ELR (cell line): ENCODE measurements at places on chromosomes 6 and 20.

GRCh38 chr20:59718751-59719150 lies 114.4 kb downstream of the PHACTR3 start:
- no peak for DNase-seq

- DNase-seq, result no peak
Observed at GRCh38 chr20:34410336-34410735, 47.3 kb downstream of the ITCH start.

DNA sequence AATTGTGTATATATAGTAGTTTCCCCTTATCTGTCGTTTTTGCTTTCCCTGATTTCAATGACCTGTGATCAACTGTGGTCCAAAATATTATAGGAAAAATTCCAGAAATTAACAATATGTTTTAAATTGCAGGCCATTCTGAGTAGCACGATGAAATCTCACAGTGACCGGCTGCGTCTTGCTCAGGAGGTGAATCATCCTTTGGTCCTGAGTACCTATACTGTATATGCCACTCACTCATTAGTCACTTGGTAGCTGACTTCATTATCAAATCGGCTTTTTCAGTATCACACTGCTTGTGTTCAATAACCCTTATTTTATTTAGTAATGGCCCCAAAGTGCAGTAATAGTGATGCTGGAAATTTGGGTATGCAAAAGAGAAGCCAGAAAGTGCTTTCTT lies 728.3 kb upstream of the EYS start:
- DNase-seq, result peak; percentile 6

DNA sequence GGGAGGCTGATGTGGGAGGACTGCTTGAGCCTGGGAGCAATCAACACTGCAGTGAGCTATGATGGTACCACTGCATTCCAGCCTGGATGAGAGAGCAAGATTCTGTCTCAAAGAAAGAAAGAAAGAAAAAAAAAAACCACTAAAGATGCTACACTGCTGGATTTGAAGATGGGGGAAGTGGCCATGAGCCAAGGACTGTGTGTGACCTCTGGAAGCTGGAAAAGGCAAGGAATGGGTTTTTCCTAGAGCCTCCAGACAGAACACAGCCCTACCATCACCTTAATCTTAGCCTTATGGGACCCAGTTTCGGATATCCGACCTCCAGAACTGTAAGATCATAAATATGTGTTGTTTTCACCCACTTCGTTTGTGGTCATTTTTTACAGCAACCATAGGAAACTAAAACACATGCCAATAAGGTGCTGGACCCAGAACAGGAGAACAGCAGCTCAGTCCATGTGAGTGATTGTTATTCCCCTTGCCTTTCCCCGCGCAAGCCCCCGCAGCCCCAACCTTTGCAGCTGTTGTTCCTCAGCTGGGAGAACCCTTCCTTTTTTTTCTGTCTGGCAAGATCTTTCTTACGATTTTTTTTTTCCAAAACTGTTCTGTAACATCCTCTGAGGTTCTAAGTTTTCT lies 11.1 kb upstream of the VAPB start:
- DNase-seq, result no peak

- DNase-seq, result peak; percentile 75
Observed at GRCh38 chr20:63580796-63581461, 6.9 kb upstream of the HELZ2 start.

- peak; percentile 64 for DNase-seq
Observed at GRCh38 chr6:126170978-126171382, 168.9 kb upstream of the CENPW start.

- no peak for DNase-seq
Observed at GRCh38 chr6:22826961-22827360, 257.6 kb downstream of the HDGFL1 start.

DNA sequence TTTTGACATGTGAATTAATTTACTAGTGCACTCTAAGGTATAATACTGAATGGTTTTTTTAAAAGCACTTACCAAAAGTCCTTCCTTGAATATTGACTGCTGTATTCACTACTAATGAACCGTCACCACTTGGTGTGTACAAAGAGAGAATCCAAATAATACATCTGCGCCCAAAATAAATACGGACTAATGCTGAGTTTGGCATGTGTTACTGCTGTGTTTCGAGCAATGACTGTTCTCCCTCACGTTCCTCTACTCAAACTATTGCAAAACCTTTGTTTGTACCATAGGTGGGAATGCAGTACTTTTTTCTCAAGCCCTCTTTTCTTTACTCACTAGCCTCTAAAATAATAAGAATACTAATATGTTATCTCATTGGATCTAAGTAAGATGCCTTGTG lies 305.5 kb downstream of the QKI start:
- DNase-seq, result no peak

DNA sequence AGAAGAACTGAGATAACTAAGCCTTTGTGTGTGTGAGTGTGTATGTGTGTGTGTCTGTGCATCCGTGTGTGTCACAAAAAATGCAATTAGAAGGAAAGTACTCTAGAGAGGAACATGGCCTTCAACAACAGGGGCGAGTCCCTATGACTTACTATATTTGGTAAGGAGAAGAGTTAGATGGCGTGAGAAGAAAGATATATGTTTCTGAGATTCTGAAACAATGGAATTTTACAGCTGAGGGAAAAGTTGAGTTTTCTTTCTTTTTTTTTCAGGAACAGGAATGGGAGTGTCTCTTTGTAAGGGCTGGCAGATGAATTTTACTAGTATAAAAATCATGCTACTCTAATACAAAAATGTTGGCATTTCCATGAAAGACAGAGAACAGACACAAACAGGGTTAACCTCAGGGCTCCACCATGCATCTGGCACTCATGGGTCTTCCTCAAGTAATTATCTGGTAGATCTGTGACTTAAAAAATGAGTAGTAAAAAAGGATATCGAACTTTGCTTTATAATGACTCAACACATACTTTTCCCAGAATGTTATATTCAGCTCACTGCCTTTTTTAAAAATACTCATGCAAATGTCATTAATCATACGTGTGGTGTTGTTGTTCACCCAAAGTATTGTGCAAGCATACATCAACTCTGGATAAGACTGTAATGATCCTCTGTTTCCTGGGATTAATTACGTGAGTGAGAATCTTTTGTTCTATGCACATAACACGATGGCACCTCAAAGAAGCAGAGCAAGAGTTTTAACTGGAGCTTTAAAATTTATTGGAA lies 12.8 kb upstream of the SASH1 start:
- peak; percentile 91 for DNase-seq

DNA sequence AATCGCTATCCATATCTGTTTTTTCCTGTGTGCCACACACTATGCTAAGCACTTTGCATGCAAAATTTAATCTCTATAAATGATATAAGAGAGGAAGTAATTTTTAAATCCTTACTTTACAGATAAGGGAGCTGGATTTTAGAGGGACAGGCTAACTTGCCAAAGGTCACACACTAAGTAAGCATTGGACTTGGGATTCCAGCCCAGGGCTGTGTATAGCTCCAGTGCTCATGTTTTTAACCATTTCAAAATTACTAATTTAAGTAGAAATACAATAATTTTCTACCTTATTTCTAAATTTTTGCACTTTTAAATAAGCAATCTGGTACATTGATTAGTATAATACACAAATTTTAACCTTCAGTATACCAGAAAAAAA lies 144.6 kb downstream of the UST start:
- no peak for DNase-seq

DNA sequence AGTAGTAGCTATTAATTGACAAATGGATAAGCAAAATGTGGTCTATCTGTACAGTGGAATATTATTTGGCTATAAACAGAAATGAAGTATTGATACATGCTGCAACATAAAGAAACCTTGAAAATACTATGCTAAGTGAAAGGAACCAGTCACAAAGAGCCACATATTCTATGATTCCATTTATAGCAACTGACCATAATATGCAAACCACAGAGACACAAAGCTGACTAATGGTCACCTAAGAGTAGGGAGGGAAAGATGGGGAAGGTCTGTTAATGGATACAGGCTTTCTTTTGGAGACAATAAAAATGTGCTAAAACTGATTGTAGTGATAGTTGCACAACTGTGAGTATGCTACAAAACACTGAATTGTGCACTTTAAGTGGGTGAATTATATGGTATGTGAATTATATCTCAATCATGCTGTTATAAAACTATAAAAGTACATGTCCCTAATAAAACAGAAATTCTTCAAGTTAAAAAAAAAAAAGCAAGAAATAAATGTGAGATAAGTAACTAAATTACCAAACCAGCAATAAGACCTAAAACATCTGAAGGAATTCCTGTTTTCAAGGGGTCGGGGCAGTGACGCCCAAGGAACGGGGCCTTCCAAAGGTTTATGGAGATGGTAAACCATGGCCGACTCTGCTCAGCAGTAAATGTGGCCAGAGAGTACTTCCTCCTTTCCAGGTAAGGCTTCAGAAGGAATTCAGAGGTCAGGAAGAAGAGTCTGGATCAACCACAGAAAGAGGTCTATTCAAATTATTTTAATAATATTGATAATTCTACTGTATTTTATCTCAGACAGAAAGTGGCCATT lies 75.4 kb downstream of the ARHGAP18 start:
- peak; percentile 38 for DNase-seq

DNA sequence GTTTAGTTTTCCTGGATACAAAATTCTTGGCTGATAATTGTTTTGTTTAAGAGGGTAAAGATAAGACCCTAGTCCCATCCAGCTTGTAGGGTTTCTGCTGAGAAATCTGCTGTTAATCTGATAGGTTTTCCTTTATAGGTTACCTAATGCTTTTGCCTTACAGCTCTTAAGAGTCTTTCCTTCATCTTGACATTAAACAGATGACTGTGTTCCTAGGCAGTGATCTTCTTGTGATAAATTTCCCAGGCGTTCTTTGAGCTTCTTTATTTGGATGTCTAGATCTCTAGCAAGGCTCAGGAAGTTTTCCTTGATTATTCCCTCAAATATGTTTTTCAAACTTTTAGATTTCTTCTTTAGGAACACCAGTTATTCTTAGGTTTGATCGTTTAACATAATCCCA lies 134.0 kb downstream of the MAP3K4 start:
- DNase-seq, result no peak

- DNase-seq, result peak; percentile 55
Observed at GRCh38 chr20:62723351-62723750, 14.7 kb downstream of the NTSR1 start.

DNA sequence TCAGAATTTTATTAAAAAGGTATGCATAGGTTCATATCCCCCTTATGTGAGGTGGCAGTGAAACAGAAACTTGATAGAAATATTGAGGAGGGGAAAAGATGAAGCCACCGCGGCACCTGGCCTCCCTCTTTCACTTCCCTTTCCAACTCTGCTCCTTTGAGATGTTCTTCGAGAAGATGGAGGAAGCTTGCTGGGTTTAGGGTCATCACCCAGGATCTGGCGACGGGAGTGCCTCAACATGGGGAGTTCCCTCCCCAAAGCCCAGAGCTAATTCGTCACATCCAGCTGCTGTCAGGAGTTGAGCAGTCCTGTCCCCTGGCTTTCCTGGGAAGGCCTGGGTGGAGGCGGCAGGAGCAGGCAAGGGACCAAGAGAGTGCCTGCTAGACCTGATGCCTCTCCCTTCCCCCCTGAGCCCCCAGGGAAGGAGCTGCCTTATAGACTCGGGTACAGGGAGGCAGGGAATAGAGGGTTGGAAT lies 29.1 kb downstream of the RREB1 start:
- no peak for DNase-seq

DNA sequence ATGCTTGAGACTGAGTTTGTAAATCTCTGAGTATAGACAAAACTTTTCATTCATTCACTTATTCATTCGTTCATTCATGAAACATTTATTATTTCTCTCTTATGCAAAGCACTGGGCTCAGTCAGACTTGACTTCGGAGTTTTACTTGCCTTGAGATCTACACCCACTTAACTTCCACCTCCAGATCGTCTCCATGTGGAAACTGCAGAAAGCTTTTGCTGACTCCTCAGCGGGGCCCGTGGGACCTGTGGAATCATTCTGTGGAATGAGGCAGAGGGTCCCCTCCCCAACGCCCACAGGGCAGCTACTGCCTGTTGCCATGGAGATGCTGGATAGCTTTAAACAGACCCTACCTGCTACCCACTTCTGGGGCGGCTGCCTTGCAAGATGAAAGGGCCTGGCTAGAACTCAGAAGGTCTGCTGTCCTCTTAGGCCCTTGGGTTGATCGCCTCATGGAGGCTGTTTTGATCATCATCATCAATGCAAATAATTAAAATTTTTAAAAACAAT lies 66.4 kb upstream of the KCNG1 start:
- DNase-seq, result no peak

- DNase-seq, result peak; percentile 97
Observed at GRCh38 chr6:130600880-130601341, 226.3 kb upstream of the SMLR1 start.

GRCh38 chr20:15656124-15656523 lies 917.1 kb downstream of the KIF16B start:
- DNase-seq, result no peak

DNA sequence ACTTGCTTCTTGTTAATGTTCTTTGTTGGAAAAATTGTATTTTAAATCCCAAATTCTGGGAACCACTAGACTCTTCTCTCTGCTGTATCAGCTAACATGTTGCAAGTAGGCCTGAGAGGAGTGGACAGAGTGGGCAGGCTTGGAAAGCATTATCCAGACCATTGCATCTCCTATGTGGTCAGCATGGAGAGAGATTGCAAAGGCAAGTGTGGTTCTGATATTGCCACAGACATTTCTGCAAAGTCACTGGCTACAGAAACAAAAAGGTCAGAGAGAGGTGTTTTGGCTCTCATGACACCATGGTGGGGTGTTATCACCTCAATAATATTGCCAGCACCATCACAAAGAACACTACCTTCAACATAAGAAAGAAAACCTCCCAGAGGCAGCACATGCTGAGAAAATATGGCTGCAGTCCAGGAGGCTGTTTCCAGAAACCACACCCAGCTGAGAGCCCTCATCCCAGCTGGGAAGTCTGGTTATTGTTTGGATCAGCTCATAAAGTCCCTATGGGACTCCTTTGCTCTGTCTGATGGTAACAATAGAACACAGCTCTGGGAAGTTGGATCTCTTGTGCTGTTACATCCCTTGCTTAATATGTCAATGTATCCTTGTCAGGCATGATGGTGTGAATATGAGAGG lies 78.2 kb upstream of the TBX18 start:
- no peak for DNase-seq

- DNase-seq, result peak; percentile 63
Observed at GRCh38 chr6:41713650-41714291, 21.6 kb downstream of the TFEB start.

DNA sequence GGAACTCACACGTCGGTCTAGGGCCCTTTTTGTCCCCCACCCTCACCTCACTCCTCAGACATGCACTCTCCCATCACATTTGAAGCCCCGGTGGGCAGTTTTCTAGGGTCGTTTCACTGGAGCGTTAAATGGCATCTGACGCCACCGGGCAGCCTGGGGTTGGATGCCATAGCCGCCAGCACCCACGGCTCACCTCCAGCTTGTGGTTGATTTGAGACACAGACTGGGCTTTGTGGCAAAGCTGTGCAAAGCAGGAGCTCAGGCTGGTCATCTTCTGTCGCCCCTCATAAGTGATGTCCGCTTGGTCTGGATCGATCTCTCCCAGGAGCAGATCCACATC lies 530 bp downstream of the GOPC start:
- no peak for DNase-seq
